ENCODE measurements at places on chromosomes 7 and 10.
A peak's percentile ranks its signal among the peaks of the same experiment; 100 is the strongest.

DNA sequence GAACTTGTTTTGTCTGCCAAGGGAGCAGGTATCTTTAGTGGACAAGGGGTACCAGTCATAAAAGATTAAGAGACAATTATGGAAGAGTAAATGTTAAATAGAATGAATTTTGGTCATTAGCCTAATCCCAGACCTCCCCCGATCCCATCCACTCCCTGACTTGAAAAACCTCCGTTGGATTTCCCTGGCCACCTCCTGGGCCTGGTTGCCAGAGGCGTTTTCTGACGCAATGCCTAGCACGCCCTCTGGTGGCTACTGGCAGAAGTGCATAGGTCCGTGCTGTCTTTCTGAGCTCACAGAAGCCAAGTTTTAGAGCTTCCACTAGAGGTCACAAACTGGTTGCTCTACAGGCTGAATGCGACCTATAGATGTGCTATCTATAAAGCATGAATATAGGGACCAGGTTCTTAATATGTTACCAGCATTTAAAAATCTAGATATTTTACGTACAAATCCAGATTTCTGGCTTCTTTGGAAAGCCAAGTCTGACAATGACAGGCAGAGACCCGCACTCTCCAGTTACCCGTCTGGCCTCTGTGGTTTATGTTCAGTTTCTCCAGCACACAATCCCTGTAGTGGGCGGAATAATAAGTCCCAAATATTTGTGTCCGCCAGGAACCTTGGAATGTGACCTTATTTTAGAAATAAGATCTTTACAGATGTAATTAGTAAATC lies 39.8 kb downstream of the SPOCK2 start:
- DNase-seq = peak; percentile 86

GRCh38 chr10:67261300-67261797 lies 335.5 kb downstream of the LRRTM3 start:
- DNase-seq = no peak

GRCh38 chr7:3399858-3400257 lies 98.8 kb downstream of the SDK1 start:
- DNase-seq = no peak

DNA sequence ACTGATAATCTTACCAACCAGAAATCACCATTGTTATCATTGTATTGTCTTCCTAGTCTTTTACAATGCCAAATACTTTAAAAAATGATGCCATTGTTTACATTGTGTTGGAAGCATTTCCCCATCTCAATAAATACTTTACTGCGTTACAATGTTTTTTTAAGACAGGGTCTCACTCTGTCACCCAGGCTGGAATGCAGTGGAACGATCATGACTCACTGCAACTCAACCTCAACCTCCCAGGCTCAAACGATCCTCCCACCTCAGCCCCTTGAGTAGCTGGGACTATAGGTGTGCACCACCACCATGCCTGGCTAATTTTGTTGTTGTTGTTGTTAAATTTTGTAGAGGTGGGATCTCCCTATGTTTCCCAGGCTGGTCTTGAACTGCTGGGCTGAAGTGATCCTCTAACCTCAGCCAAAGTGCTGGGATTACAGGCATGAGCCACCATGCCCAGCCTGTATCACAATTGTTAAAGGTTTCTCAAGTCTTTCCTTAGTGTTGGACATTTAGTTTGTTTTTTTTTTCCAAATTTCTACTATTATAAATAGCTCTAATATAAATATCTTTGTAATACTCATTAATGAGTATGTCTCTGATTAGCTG lies 13.5 kb downstream of the LRMDA start:
- no peak for DNase-seq

DNA sequence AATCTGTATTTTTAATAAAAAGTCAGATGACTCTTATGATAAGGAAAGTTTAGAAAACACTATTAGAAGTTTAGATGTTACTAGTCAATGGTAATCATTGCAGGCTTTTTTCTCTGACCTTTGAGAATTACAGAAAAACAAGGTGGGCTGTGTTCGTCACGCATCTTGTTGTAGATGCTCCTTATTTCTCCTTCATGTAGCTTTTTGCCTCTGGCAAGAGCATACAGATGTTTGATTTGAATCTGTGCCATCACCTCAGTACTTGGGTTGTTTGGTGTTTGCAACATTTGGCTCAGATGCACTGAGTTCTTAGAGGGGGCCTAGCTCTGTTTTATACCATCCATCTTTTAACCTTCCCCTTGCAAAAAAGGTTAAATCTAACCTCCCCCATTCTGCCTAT lies 11.5 kb downstream of the TAS2R16 start:
- DNase-seq = no peak

- DNase-seq = no peak
These were observed 19.8 kb upstream of the RPA3 start for GRCh38 chr7:7738177-7738576.

DNA sequence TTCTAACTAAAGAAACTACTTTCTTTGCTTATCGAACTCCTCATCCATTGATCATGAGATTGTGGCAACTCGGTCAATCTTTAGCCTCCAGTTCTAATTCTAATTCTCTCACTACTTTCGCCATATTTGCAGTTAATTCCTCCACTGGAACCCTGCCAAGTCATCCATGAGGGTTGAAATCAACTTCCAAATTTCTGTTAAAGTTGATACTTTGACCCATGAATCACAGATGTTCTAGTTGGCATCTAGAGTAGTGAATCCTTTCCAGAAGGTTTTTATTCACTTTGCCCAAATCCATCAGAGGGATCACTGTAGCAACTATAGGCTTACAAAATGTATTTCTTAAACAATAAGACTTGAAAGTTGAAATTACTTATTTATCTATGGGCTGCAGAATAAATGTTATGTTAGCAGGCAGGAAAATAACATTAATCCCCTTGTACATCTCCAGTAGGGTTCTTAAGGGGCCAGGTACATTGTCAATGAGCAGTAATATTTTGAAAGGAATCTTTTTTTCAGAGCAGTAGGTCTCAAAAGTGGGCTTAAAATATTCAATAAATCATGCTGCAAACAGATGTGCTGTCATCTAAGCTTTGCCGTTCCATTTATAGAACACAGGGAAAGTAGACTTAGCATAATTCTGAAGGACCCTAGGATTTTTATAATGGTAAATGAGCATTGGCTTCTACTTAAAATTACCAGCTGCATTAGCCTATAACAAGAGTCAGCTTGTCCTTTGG lies 39.4 kb downstream of the CCDC71L start:
- DNase-seq = no peak

DNA sequence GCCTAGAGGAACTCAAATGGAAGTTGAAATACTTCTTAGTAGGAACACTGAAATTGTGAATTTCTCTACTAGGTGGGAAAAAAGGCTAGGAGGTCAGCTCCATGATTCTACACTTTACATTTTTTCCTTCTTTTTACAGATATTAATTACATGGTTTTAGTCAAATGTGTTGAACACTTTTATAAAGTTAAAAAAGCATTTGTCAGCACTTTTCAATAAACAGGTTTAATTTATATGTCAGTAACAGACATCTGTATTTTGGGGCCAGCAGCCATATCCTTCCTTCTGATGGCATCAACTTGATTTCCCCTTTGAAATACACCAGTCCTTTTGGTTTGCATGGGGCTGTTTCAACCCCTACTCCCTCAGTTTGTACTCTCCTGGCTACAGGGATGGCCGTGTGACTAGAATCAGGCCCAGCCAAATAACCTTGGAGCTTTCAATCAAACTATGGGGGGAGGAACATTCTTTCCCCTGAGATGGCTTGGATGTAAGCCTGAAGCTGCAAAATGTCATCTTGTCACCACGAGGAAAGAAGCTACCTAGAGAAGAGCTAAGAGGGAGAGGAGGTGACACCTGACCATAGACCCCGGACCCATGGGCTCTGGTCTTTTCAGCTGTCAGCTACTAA lies 171.0 kb upstream of the NEBL start:
- no peak for DNase-seq

DNA sequence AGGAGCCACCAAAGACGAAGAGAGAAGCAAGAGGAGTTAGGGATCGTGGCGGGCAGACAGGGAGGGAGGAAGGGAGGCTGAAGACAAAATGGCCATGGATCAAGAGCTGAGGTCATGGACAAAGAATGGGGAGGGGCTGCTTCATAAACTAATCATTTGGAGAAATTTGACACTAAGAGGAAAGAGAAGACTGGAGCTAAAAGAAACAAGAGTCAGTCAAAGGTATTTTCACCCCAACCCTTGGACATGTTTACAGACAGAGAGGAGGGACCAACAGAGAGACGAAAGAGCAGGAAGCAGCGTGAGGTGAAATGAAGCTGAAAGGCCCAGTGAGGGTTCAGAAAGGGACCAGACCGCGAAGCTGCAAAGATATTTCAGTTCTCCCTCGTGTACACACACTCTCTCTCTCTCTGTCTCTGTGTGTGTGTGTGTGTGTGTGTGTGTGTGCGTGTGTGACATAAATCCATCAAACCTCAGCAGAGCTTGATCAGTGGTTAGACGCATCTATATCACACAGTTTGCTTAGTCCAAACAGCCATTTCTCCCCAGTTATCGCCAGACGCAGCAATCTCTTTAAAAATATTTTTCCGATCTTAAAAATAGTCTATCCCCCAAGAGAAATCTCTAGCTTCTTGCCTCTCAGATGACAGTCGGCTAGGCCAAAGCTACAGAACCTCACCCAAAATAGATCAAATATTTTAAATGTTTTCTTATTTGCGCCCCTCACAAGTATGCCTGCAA lies 12.5 kb upstream of the CALD1 start:
- no peak for DNase-seq

DNA sequence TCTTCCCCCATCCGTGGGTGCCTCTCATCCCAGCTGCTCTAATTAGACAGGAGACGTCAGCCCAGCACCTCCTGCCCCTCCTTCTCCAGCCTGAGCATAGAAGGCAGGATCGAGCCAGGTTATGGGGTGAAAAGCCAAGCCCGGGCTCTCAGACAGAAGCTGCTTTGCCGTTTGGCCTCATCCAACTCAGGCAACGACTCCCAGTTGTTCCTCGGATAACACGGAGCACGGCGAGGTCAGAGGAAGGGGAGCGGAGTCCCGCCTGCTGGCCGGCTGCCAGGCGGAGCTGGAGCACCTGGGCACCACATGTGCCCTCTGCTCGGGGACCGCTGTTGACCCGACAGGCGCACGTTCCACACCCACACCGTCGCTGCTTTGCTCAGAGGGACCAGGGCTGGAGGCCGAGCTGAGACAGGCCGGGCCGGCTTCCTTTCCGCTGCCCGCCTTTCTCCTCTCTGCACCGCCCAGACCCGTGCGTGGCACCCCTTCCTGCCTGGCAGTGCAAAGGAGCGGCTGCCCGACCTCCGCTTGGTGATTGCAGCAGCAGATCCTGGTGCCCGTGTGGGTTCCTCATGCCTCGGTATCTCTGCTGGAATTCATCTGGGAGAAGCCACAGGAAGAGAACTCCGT lies 21.6 kb upstream of the UNCX start:
- DNase-seq = no peak

DNA sequence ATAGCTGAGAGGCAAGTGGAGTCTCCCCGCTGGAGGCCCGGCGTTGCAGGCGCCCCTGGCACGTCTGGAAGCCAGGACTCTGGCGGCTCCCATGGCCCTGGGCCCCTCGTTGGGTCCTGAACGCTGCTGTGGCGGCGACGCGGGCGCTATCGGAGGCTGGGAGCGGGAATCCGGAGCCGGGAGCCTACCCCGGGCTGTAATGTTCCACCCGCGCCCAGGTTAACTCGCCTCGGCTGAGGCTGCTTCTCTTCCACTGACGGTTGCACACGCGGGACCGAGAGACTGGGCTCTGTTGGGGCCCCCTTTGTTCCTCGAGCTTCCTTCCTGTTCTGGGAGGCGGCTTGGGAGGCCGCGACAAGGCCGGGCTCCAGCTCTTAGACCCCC lies 1.3 kb upstream of the HOXA5 start:
- DNase-seq = no peak

GRCh38 chr10:43415544-43415943 lies 6.6 kb upstream of the HNRNPF start:
- DNase-seq = no peak

DNA sequence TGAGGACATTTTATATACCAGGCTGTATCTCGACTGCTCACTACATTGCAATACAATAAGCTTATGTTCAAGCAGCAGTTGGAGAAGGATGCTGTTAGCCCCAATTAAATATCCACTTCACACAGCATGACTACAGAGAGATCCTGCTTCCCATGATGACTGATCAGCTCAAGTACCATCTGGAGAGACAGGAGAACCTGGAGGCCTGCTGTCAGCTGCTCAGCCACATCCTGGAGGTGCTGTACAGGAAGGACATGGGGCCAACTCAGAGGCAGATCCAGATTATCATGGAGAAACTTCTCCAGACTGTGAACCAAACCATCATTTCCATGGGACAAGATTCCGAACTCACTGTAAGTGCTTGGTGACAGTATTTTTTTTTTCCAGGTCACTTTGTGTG lies 22.5 kb downstream of the RNF133 start:
- no peak for DNase-seq

DNA sequence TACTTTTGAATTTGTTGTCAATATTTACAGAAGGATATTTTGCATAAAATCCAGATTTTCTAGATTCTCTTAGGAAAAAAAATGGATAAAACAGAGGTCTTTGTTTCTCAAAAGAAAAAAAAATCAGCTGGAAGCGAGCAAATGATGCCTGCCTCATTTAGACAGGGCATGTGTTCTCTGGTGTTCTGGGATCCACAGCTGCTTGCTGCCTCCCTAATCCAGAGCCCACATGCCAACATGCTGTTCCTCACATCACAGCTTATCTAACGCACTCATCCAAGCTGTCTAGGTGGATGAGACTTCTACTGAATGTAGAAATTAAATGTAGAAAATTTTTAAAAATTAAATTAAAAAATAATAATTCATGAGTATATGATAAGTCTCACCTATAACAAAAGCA lies 630.1 kb downstream of the SORCS1 start:
- no peak for DNase-seq

- DNase-seq = no peak
These were observed 228.5 kb downstream of the BBS9 start for GRCh38 chr7:33357846-33358245.

DNA sequence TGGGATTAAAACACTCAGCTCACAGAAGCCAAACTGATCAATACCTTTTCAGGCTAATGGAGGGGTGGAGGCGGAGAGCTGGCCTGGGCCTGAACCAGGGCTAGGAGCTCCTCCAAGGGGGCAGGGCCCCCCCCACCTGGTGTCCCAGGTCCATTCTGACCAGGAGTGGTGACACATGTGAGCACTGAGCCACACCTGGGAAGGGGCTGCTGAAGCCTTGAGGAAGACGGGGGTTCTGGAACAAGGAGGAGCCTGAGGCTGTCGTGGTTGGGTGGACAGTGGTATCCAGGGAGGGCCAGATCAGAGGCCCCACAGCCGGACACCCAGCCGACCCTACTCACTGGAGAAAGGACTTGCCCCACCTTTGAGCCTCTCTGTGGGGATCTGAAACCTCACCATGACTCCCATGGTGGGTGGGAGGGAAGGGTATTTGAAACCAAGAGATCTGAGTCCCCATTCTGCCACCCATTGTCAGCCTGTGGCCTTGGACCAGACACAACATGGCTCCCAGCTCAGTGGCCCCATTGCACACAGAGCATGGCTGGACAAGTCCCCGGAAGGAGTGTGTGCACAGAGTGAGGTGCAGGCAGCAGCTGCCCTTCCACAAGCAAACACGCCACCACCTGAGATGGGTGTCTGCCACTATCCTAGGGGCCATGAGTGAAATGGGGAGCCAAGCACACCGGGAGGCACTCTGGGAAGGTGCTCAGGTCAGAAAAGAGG lies 12.4 kb downstream of the TMEM273 start:
- no peak for DNase-seq
